ENCODE measurements at places on chromosomes 3 and 15.

DNA sequence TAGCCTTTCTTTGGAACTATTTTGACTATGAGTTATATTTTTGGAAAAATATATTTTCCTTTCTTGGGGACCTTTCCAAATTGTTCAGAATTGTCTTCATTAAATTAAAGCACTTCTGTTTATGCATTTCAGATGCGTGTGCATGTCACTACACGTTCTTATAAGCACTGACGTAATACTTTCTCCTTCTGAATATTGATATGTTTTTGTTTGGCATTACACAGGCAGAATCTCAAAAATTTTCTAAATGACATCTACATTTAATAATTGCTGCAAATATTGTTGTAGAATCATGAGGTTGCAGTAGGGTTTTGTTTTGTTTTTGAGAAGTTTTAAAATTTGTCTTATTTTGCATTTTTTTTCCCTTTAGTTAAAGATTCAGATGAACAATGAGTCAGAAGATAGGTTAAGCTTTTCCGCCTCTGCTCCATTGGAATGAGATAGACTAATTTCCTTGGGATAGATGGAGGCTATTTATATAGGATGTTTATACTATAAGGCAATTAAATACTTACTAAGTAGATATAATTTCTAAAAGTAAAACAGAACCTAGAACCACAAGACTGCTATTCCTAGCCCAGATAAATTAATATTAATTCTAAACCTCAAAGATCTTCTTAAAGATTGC is 110.8 kb downstream of the MBNL1 start:
- no peak for DNase-seq

DNA sequence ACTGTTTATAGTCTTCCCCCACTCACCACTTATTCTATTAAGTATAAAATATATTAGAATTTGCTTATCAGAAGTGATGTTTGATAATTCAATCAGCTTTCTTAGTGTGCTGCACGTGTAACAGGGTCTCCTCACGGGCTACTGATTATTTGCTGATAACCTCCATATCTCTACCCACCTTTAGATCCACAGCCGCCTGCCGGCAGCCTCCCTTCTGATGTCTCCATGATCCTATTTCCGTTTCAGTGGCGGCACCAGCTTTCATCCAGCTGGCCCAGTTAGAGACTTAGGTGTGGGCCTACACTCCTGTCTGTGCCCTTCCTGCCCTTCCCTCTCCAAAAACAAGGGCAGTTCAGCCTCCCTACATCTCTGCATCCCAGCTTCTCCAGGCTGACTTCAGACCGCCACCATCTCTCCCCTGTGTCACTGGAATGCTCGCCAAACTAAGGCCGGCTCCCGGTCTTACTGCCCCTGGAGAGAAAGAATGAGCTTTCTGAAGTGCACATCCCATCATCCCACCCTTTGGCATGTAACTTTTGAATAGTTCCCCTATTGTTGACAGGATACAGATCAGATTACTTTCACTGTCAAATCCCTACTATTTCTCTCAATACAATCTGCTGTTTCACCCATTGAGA is 76.6 kb upstream of the PRTG start:
- no peak for DNase-seq

- no peak for DNase-seq
Measured at GRCh38 chr3:74263031-74263430, 351.4 kb downstream of the CNTN3 start.

GRCh38 chr3:195117978-195118581 is 152.9 kb downstream of the XXYLT1 start:
- DNase-seq, result peak; percentile 94

GRCh38 chr3:10088256-10088655 is 19.8 kb downstream of the FANCD2OS start:
- no peak for DNase-seq

- DNase-seq, result no peak
Measured at GRCh38 chr15:56528136-56528535, 63.2 kb upstream of the MNS1 start.
